ENCODE measurements at places on chromosomes 2 and 18.

GRCh38 chr2:205681401-205682238, 681 bp upstream of the NRP2 start:
- DNase-seq, result no peak

DNA sequence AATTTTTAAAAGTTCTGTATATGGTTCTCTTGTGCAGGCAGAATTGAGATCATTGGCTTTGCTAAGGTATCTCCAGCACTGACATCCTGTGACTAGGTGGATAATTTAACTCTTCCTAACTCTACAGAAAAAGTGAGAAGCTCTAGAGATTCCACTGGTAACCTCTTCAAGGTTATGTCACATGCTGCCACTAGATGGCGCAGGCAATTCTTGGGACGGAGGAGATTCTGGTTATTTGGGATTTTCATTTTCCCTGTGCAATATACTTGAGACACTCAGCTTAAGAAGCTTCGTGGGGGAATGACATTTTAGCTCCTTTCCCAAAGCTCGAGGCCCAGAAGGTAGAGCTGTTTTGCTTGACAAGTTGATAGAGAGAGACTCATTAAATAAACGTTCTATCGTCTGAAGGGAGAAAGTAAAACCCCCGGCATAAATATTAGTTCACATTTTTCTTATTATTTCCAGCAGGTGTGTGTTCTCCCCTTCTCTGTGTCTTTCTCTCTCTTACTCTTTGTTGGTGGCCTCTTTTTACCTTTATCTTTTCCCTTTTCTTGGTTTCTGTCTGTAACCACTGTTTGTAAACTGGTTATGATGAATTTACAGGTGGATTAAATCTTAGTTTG, 26.6 kb upstream of the LANCL1 start:
- DNase-seq, result peak; percentile 4

DNA sequence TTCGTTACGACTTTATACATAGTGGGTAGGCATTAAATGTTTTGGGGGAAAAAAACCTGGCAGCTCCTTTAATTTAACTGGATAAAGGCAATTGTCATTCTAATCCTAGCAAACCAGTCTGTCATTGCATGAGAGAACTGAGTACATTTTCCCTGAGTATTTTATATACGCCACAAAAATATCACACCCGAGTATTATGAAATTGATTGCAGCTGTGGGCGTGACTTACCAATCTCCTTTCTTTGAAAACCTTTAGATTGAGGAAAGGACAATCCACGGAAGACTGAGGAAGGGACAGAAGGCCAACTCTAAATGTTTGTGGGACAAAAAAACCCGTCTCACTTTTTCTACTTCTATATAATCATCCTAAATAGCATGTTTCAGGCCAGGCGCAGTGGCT, 9.0 kb downstream of the TM4SF20 start:
- DNase-seq, result no peak

- no peak for DNase-seq
Observed at GRCh38 chr2:128292599-128293425, 25.9 kb downstream of the HS6ST1 start.

GRCh38 chr2:209495855-209496585, 72.2 kb downstream of the MAP2 start:
- no peak for DNase-seq

DNA sequence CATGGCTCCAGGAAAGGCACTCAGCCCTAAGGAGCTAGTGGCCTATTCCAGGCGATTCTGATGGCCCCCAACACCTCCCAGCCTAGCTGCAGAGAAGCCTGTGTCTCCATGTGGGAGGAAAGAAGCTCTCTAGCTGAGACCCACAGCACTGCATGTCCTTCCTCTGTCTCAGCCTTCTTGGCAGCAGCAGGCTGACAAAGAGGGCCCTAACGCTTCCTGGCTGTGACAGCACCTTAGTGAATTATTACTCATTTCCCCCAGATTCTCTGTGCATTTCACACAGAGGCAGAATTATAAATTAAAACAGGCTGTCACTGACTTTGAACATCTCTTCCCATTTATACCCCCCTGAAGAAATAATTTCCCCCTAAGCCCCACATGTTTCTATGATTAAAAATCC, 206.8 kb downstream of the CLIP4 start:
- peak; percentile 80 for DNase-seq

Data from GDM1 (cell line).